Hindlimb muscle (tissue), 1 donor: ENCODE measurements at places on chromosomes 6 and 20. TPM values are rescaled to one million over a fixed set of nuclear protein-coding genes. Genes with fewer than 3 reads are reported as not detected.
A peak's percentile ranks its signal among the peaks of the same experiment; 100 is the strongest.

DNA sequence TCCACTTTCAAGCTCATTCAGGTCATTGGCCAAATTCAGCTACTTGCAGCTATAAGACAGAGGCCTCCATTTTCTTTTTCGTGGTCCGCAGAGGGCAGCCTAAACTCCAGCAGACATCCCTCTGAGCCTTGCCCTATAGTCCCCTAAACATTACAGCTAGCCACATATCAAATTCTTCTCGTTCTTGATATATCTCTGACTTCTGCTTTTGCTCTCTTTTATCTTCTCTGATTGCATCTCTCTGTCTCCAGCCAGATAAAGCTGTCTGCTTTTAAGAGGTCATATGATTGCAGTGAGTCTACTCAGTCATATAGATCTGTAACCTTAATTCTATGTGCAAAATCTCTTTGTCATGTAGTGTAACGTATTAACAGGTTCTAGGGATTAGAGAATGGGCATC is 358.4 kb upstream of the RGS17 start:
- no peak for DNase-seq

- no peak for DNase-seq
Observed at GRCh38 chr6:62923728-62924127, 287.5 kb upstream of the FKBP1C start.

Gene CLIC5
- polyA plus RNA-seq: 16.5 TPM

DNA sequence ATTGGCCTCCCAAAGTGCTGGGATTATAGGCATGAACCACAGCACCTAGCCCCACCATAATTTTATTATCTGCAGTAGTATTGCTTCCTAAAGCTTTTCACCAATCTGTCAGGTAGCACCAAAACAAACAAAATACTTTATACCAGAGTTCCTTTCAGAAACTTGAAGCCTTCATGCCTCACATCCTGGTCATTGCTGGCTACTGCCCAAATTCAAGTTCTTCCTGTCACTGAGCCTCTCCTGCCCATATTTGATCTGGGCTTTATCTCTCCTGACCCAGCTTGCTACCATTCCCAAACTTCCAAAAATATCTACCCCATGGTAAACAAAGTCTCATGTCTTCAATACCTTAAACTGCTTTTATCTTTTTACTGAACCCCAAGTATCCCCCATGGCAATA is 34.9 kb upstream of the DST start:
- DNase-seq: no peak

- no peak for DNase-seq
Observed at GRCh38 chr6:42427871-42428270, 23.9 kb downstream of the TRERF1 start.

Gene MYT1
- polyA plus RNA-seq: 0.05 TPM

DNA sequence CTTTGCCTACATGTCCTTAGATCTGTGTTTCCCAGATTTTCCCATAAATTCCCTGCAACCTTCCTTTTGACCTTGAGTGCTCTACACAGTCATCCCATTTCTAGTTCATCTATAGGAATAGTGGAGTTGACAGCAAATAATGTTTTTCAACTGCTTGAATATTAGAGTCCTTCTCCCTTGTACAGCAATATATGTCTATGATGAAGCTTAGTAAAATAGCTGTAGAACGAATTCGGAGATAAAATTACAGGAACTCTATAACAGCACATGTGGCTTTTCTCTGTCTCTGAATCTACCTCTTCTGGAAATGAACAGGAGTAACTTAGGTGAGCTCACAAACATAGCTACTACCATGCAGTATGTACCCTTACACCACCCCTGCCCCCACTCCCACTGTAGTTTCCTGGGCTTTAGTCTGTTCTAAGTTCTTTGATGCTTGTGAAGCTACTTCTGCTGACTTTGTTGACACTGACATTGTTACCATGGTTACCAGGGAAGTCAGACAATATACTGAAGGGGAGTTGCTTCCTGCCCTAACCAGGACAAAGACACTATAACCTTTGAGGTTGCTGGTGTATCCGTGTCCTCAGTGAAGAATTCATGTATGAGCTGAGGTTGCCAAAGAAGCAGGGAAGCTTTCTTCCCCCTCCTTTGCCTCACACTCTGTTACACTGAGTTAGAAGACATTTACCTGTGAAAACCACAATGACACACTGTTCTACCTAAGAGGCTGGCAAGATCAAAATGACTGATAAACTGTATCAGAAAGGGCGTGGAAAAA is 35.8 kb upstream of the SHLD1 start:
- no peak for DNase-seq

Gene KDM1B
- polyA plus RNA-seq: 33.8 TPM

DNA sequence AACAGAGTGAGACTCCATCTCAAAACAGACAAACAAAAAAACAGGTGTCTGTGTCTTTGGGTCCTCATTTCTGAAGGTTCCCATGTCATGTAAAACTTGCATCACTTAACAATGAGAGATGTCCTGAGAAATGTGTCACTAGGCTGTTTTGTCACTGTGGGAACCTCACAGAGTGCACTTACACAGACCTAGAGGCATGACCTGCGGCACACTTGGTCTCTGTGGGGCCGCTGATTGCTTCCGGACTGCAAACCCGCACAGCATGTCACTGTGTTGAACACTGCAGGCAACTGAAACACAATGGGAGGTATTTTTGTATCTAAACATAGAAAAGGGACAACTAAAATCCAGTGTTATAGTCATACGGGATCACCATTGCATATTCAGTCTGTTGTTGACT is 42.3 kb upstream of the TMEM181 start:
- DNase-seq: no peak

GRCh38 chr20:3745686-3746173 is 13.2 kb downstream of the HSPA12B start:
- no peak for DNase-seq

DNA sequence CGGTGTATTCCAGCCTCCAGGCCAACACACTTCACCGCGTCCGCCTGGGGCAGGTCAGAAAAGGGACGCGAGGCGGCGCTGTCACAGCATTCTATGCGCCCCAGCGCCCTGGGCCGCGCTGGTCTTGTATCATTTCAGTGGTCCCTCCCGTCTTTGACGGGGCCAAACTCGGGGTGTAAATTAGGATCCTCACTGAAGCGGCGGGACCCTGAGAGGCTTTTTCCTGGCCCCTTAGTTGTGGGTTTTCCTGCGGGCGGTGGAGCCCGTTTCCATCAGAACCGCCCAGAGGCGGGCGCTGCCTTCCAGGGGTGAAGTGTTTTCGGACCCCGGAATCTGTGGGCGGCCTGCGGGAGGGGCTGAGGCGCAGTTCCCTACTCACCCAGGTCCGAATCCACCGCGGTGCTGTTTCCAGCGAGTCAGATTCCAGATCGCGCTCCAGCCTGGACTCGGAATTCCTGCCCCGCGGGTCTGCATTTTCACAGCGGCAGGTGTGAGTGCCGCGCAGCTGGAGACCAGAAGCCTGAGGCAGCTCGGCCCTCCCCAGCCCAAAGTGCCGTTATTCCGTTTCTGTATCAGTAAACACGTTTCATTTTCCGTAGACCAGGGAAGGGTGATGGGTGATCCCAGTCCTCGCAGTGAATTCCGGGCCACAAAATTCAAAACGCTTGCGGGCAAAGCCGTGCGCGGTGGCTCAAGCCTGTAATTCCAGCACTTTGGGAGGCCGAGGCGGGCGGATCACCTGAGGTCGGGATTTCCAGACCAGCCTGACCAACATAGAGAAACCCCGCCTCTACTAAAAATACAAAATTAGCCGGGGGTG is 3.9 kb upstream of the MICB start:
- peak; percentile 38 for DNase-seq

Gene ADGRB3
- 0.70 TPM for polyA plus RNA-seq

- no peak for DNase-seq
Observed at GRCh38 chr20:46058599-46059281, 29.7 kb downstream of the SLC12A5 start.
